A549 treated with AZD2906 at 1 μM for 4 hours (cell line): ENCODE measurements at places on chromosomes 3 and 15. TPM values are rescaled to one million over a fixed set of nuclear protein-coding genes. Genes with fewer than 3 reads are reported as not detected.

The SLC12A1 gene
- total RNA-seq: not detected in 5 replicates

The ITIH3 gene
- total RNA-seq: 0.14 to 0.29 TPM (median 0.16 TPM) in 5 replicates

The SGO1 gene
- 11.8 to 17.6 TPM (median 13.7 TPM) in 5 replicates for total RNA-seq

The ITIH1 gene
- total RNA-seq: not detected in 5 replicates

The ADGRG7 gene
- not detected in 5 replicates for total RNA-seq

The CPLX3 gene
- not detected in 5 replicates for total RNA-seq

The CCDC39 gene
- total RNA-seq: not detected in 5 replicates
